ENCODE measurements at places on chromosomes 2 and 18.
A peak's percentile ranks its signal among the peaks of the same experiment; 100 is the strongest.

- no peak for DNase-seq
These were observed 671.3 kb upstream of the CHAC2 start for GRCh38 chr2:53096351-53096750.

GRCh38 chr18:74255131-74255616, 36.6 kb downstream of the CYB5A start:
- no peak for DNase-seq

- no peak for DNase-seq
These were observed 3.1 kb downstream of the PAIP2B start for GRCh38 chr2:71223767-71224333.

DNA sequence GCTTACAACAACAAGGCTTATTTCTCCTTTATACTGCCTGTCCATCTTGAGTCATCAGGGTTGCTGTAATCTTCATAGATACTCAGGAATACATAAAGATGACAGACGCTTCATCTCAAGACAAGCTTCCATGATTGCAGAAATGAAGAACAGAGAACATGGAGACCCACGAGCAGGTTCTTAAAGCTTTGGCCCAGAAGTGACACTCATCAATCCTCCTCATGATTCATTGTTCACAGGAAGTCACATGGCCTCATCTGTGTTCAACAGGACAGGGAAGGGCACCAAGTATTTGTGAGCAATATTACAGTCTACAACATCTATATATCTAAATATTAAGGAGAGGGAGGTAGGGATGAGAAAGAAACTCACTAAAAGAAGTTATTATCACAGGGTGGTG, 36.5 kb upstream of the PGAP1 start:
- no peak for DNase-seq

- DNase-seq: no peak
These were observed 81.1 kb upstream of the GLI2 start for GRCh38 chr2:120654381-120655134.

DNA sequence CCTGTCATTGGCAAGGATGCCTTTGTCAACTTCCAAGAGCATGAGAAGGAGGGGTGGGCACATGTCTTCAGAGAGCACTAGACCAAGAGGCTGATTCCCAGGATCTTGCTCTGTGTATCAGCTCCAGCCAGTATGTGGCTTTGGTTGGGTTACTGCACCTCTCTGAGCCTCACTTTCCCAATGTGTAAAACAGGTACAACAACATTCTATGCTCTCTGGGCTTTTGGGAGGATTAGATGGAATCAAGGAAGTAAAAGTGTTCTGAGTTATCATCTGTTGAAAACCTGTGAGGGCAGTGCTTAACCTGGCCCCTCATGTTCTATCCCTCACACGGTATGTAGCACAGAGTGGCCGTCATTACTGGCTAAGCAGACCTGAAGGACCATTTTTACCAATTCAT, 103.9 kb downstream of the FHOD3 start:
- no peak for DNase-seq

GRCh38 chr2:21203976-21204375, 80.2 kb downstream of the TDRD15 start:
- DNase-seq: no peak

DNA sequence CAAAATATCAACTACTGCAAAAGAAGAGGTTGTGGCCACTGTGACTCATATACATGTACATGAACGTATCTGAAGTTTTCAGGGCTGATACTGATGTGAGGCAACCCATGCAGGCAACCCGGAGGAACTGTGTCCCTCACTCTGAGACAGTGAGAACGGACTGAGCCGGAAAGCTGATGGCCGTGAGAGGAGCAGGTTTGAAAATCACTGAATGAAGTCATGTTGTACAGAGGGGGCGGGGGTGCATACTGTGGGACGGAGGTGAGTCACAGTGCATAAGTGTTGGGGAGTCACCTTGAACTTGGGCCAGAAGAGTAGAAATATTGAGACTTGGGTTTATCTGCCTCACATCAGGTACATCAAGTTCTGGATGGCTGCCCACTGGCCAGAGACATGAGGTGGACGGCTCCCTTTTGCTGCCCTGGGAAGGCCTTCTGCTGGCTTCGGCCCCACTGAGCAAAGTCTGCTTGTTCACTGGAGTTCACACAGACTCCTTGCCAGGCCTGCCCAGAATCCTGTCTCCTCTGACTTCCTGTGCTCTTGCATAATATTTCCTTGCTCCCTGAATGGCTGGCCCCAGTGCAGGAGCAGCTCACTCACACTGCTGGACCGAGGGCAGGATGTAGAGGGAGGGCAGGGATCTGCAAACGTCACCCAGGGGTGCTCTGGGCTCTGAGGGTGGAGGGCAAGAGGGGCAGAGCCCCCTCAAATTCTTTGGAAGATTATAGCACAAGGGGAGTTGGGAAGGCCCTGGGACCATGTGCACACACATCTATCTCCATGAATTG, 18.1 kb downstream of the EPAS1 start:
- DNase-seq: peak; percentile 12

DNA sequence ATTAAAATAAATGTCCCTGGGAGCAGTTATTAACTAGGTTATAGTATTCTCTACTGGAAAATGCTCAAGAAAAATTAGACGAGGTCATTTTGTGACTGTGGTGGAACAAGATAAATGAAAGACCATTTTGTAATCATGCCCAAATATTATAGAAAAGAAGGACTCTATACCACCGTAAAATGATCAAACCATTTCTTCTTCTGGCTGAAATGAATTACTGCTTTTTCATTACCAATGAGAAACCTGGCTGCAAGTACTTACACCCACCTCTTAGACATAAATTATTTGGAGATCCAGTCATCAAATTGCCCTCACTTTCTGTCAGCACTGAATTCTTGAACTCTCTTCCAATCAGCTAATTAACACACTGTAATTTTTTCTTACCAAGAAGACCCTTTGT, 74.2 kb upstream of the FSIP2 start:
- no peak for DNase-seq

DNA sequence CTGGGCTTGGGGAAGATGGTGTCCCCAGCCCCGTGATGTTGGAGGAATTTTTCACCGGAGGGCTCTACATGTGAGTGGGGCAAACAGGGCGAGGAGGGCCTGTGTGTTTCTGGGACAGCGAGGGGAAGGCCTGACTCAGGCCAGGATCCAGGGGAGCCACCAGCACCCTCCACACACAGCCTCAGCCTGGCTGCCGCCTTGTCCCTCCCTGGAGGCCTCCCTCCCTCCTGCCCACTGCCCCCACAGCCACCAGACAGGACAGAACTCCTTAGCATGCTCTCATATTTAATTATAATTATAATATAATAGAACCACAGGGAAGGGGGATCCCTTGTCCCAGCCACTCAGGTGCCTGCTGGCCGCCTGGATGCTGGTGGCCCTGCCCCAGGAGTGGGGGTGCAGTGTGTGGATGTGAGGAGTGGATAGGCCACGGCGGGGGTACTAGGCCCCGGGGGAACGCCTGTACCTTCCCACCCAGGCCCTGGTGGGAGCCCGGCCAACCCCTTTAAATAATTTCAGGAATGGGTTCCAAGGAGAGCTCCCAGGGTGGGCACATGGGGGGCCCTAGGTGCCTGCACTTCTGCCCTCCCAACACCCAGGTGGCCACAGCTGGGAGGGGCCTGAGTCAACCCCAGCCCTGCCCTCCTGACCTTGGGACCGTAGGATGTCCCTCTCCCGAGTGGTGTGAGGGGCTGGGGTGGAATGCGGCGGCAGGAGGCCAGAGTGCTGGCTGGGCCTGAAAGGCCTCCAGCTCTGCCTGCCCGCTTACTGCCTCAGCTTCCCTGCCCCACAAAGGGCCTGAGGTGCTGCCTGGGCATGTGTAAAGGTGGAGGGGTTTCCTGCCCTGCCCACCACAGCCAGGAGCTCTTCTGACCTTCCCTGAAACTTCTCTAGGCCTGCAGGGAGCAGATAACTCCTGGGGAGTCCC, 8.8 kb downstream of the PDCD1 start:
- no peak for DNase-seq

DNA sequence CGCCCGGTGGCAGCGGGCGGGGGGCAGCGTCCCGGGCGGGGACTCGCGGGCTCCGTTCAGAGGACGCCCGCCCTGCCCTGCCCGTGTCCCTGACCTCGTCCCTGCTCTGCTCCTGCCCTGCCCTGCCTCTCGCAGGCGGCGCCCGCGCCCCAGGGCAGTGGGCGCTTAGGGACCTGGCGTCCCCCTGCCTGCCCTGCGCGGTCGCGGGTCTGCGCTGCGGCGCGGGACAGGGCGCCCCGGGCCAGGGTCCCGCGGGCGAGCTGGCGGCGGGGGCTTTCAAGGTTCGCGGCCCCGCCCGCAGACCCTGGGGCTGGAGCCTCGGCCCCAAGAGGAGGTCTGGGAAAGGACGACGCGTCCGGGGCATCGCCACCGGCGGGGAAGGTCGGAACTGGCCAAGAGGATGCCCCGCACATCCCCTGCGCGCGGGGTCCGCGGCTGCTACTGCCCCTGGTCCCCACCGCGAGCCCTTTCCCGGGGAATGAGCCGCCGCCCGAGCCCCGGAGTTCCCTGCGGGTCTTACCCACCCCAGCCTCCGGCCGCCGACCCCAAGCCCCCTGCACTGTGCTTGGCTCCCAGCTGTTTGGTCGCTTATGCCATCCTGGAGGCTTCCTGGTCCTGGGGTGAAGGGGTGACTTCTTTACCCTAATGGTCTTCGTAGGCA, 679 bp downstream of the RNF144A start:
- no peak for DNase-seq

DNA sequence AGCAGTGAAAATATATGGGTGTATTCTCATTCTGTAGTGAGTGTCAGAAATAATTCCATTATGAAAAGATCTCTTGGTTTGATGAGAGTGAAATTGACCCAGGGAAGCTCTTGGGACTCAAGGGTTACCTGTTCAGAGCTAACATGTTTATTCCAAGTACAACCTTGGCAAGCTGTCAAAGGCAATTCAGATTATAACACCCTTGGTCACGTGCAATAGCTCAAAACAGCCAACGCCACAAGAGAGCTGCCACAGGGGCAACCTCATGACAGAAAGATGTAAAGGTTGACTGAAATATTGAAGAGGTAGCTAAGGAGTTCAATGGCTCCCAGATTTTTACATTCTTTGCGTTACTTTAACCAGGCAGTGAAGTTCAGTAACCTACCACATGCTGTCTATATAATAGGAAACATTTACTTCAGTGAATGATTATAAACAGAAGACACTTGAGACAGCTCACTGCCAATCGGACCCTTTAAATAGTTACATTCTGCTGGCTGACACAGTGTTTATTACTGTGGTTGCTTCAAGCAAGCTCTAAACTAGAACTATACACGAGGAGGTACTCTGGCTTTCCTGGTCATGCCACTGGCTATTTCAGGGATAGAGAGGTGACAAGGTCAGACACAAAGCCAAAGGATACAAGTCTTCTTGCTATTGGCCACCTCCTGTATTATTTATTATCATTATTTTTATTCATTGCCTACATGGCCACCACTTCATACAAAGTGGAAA, 187.3 kb downstream of the PID1 start:
- no peak for DNase-seq

DNA sequence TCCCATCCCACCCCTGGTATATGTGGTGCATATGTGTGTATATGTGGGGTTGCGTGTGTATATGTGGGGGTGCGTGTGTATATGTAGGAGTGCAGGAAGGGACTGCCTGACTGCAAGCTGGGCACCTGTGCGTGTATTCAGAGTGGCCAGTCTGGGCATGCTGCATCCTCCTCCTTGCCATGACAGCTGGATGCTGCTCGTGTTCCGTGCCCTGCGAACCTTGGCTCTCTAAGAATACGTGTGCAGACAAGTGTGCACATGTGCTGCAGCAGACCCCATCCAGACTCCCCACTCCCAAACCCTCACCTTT, 222.1 kb downstream of the CELF4 start:
- no peak for DNase-seq

GRCh38 chr2:9160732-9161131, 45.9 kb upstream of the ASAP2 start:
- DNase-seq: no peak

DNA sequence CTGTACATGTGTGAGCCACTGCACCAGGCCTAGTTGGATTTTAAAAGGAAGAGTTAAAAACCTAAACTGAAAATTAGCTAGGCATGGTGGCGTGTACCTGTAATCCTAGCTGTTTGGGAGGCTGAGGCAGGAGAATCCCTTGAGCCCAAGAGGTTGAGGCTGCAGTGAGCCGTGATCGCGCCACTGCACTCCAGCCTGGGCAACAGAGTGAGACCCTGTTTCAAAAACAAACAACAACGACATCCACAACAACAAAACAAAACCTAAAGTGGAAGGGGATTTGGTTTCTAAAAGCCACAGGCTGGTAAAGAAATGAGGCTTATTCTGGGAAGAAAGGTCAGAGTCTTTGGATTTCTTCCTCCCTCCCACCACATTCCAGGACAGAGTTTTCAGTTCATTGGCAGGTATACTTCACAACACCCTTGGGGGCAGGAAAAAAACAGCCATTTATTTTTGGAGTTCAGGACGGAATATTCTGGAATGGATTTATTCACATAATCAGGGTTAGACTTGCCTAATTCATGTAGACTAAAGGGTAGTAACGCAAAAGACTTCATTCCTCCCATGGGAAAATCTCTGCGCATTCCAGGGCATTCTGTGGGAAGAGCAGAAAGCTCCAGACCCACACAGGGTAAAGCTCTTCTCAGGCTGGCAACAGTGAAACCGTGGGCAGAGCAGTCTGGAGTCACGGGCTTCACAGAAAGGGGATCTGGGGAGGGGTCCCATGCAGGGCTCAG, 34.9 kb downstream of the TEX44 start:
- DNase-seq: no peak

- DNase-seq: no peak
These were observed 11.2 kb downstream of the ANKAR start for GRCh38 chr2:189685540-189686229.

DNA sequence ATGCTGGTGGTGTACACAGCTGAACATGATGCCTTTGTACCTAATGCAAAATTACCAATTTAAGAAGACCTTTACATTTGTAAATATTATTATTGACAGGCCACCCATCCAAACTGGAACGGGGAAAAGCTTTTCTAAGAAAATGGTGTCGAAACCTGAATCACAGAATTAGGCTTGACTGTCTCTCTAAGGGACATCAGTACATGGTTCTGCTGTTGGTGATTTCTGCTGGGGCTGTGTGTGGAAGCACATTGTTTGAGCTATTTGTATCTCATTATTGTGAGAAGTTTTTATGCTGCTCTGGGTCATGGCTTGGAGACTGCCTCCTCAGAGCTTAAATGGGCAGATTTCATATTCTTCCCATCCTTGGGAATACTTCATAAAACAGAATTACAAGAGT, 420.9 kb upstream of the POU3F3 start:
- no peak for DNase-seq

- no peak for DNase-seq
These were observed 312.0 kb downstream of the GPD2 start for GRCh38 chr2:156748221-156748620.

All from stimulated activated CD4-positive, alpha-beta T cell treated with anti-CD3 and anti-CD28 coated beads, Interleukin-4, amount 100 ng/mL, for 48 hours (primary cell).